Suprapubic skin (tissue), 4 donors: ENCODE measurements at places on chromosomes 1 and 21. TPM values are rescaled to one million over a fixed set of nuclear protein-coding genes. Genes with fewer than 3 reads are reported as not detected.

- peak overlapping the region; percentile 30 for H3K4me3 ChIP-seq
- peak; percentile 86 for DNase-seq
- H3K27ac ChIP-seq: peak overlapping the region; percentile 95
These were observed 13.3 kb downstream of the POLR3GL start for GRCh38 chr1:145977486-145978470.

GRCh38 chr1:47643306-47644211 lies 205.7 kb downstream of the FOXD2 start:
- no peaks in the 10 kb centered on the region for H3K27me3 ChIP-seq
- no peak for DNase-seq
- H3K4me1 ChIP-seq: peaks cover 10% of the 10 kb centered on the region
- H3K4me3 ChIP-seq: no peak overlapping the region

DNA sequence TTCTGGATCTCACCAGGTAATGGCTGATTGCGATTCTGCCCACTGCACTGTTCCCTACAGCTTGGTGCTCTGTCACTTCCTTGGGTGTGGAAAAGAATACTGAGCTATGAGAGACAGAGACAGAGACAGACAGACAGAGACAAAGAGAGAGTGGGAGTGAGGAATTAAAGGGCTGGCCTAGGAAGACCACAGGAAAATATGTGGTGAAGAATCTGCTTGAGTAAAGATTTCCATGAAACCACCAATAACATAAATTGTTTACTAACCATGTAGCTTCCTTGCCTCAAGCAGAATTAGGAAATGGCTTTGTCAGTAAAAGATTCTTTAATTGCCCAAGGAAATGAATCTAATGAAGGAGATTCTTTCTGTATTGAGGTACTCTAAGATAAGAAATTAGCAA lies 54.4 kb downstream of the MPZL1 start:
- peak overlapping the region; percentile 14 for H3K27ac ChIP-seq
- H3K4me3 ChIP-seq: no peak overlapping the region
- peaks cover 20% of the 10 kb centered on the region for H3K4me1 ChIP-seq
- no peak for DNase-seq

GRCh38 chr21:44456915-44457736 lies 1.8 kb downstream of the LRRC3 start:
- H3K4me3 ChIP-seq: no peak overlapping the region
- H3K27ac ChIP-seq: no peak overlapping the region

- no peaks in the 10 kb centered on the region for H3K36me3 ChIP-seq
- H3K4me1 ChIP-seq: peaks cover 28% of the 10 kb centered on the region
- DNase-seq: no peak
- peak overlapping the region; percentile 77 for H3K4me3 ChIP-seq
- H3K27ac ChIP-seq: peak overlapping the region; percentile 96
- H3K27me3 ChIP-seq: no peaks in the 10 kb centered on the region
These were observed 927 bp downstream of the UAP1 start for GRCh38 chr1:162562470-162562828.

DNA sequence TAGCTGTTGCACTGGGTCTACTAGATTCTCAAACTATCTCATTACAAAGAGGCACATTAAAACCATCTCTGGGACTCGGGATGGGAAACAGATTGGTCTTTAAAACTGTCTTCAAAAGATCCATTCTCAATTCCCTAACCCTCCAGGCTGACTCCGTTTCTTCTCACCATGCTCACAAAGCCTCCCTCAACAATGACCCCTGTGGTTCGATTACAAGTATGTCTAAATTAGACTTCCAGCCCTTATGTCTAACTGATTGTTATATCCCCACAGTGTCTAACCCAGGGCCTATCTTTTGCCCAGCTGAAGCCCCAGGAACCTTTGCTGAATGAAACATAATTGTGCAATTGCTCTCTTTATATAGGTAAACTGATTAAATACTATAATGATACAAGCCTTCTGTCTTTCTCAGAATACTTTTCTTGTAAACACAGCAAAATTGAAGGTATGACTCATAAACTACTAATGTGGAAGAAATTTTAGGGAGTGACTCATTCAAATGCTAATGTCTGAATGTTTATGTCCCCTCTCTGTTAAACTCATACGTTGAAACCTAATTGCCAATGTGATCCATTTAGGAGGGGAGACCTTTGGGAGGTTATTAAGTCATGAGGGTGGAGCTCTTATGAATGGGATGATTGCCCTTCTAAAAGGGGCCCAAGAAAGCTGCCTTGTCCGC lies 65.6 kb upstream of the DAB1 start:
- H3K27ac ChIP-seq: no peak overlapping the region
- no peak overlapping the region for H3K4me3 ChIP-seq
- H3K27me3 ChIP-seq: no peaks in the 10 kb centered on the region
- no peaks in the 10 kb centered on the region for H3K36me3 ChIP-seq

GRCh38 chr1:65065524-65066418 lies 82.2 kb upstream of the AK4 start:
- peak overlapping the region; percentile 100 for H3K27ac ChIP-seq
- H3K4me3 ChIP-seq: peak overlapping the region; percentile 79
- H3K27me3 ChIP-seq: no peaks in the 10 kb centered on the region
- no peaks in the 10 kb centered on the region for H3K36me3 ChIP-seq
- DNase-seq: no peak

DNA sequence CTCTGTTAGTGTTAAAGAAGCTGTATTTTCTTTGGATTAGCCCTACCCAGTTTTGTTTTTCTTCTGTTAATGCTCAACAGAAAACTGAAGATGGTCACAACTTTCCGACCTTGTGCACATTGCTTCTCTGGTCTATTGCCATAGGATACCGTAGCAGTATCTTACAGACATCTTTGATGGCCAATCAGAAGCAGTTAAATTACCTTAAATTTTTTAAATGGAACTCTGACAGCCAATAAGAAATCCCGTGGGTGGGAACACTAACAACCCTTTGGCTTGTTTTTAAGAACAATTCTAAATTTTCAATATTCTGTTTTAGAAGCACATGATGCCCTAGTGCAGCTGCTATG lies 17.2 kb downstream of the NFYC start:
- DNase-seq: no peak
- H3K4me1 ChIP-seq: peaks cover 71% of the 10 kb centered on the region
- peak overlapping the region; percentile 72 for H3K27ac ChIP-seq
- H3K36me3 ChIP-seq: no peaks in the 10 kb centered on the region
- no peaks in the 10 kb centered on the region for H3K27me3 ChIP-seq
- peak overlapping the region; percentile 48 for H3K4me3 ChIP-seq

- no peak overlapping the region for H3K4me3 ChIP-seq
- no peaks in the 10 kb centered on the region for H3K27me3 ChIP-seq
- DNase-seq: no peak
- H3K4me1 ChIP-seq: no peaks in the 10 kb centered on the region
These were observed 28.5 kb upstream of the CREG1 start for GRCh38 chr1:167582064-167582463.

GRCh38 chr1:212816567-212817278 lies 25.0 kb downstream of the TATDN3 start:
- H3K4me3 ChIP-seq: no peak overlapping the region
- H3K27me3 ChIP-seq: no peaks in the 10 kb centered on the region
- H3K27ac ChIP-seq: no peak overlapping the region
- H3K4me1 ChIP-seq: no peaks in the 10 kb centered on the region

DNA sequence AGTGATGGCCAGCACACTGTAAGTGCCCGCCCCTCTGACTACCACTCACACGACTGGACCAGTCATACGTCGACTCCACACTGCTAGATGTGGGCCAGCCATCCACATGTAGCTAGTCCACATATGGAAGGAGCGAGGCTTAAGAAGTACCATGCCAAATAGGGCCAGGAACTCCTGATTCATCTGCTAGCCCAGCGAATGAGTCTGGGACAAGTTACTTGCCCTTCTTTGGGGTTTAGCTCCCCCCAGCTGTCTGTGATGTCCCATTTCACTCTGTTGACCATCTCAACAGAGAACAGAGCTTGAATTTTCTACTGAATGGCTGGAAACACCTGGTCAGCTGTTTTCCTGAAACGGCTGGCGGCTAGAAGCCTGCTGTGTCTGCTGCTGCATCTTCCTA lies 5.8 kb downstream of the CSRP1 start:
- H3K36me3 ChIP-seq: peaks cover 5% of the 10 kb centered on the region
- no peak overlapping the region for H3K4me3 ChIP-seq
- no peaks in the 10 kb centered on the region for H3K27me3 ChIP-seq
- DNase-seq: no peak
- H3K4me1 ChIP-seq: peaks cover 88% of the 10 kb centered on the region

DNA sequence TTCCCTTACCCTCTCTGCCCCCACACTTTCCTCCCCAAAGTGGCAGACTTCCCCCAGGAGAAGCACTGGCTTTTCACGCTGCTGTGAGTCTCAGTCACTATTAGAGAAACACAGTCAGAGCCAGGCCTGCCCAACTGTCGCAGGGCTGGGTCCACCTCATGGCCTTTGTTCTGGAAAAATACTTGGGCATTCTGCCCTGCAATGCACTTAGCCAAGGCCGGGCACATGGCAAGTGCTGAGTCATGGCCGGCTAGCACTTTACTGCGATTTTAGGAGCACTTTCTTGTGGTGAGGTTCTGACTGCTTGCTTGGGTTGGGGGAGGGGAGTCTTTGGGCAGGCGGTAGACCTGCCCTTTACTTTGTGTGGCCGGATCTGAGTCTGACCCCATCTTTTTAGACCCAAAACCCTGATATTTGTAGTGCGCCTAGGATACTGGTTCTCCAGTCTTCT lies 7.7 kb downstream of the EPHX1 start:
- peak overlapping the region; percentile 85 for H3K27ac ChIP-seq
- DNase-seq: no peak
- no peaks in the 10 kb centered on the region for H3K36me3 ChIP-seq
- no peak overlapping the region for H3K4me3 ChIP-seq
- H3K4me1 ChIP-seq: peaks cover 57% of the 10 kb centered on the region
- H3K27me3 ChIP-seq: no peaks in the 10 kb centered on the region

GRCh38 chr1:89953929-89954328 lies 41.0 kb upstream of the ZNF326 start:
- DNase-seq: no peak
- H3K27me3 ChIP-seq: no peaks in the 10 kb centered on the region
- peaks cover 13% of the 10 kb centered on the region for H3K4me1 ChIP-seq
- no peak overlapping the region for H3K4me3 ChIP-seq
- H3K36me3 ChIP-seq: no peaks in the 10 kb centered on the region

DNA sequence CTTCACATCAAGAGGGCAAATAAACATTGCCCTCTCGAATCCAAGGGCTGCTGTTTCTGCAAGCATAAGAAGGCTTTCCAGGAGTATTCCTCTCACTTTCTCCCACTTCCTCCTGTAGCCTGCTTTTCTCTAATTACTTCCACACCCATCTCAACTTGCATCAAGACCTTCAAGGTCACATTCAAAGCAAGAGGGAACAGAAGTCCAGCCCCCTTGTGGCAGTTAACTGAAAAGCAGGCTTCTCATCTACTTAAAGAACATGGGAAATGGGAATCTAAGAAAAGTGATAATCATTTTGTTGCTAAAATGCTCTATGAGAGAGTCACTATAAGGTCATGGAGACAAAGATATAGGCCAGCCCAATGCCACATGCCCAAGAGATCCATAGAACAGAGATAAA lies 874.4 kb downstream of the KCNT2 start:
- H3K27me3 ChIP-seq: no peaks in the 10 kb centered on the region
- no peaks in the 10 kb centered on the region for H3K4me1 ChIP-seq
- DNase-seq: no peak
- H3K4me3 ChIP-seq: no peak overlapping the region
- no peak overlapping the region for H3K27ac ChIP-seq

- H3K36me3 ChIP-seq: no peaks in the 10 kb centered on the region
- H3K4me3 ChIP-seq: no peak overlapping the region
- H3K4me1 ChIP-seq: peaks cover 17% of the 10 kb centered on the region
- H3K27me3 ChIP-seq: no peaks in the 10 kb centered on the region
- H3K27ac ChIP-seq: no peak overlapping the region
These were observed 6.7 kb downstream of the C1orf105 start for GRCh38 chr1:172427191-172427590.

- no peaks in the 10 kb centered on the region for H3K27me3 ChIP-seq
- no peak for DNase-seq
- peaks cover 29% of the 10 kb centered on the region for H3K4me1 ChIP-seq
- H3K27ac ChIP-seq: no peak overlapping the region
These were observed 2.6 kb upstream of the TMEM240 start for GRCh38 chr1:1542766-1543705.

DNA sequence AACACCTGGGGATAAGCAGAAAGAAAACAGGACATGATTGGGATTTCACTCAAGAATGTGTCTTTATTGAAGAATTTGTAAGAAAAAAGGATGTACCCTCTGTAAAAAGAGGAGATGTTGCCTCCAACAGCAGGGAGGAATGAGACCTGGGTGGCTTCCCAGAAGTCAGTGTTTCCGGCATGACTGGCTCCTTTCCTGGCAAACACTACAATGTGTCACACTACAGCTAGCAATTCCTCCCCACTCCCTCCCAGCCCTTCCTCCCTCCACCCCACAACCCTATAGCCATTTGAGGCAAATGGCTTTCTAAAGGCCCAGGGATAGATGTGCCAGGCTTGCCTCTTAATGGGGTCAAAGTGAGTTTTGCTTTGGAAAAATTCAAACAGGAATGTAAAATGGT lies 11.5 kb upstream of the COL8A2 start:
- DNase-seq: no peak
- H3K27ac ChIP-seq: peak overlapping the region; percentile 81
- no peaks in the 10 kb centered on the region for H3K27me3 ChIP-seq
- H3K4me1 ChIP-seq: peaks cover 52% of the 10 kb centered on the region

- DNase-seq: peak; percentile 58
- no peak overlapping the region for H3K4me3 ChIP-seq
- H3K27ac ChIP-seq: peak overlapping the region; percentile 29
- H3K4me1 ChIP-seq: peaks cover 19% of the 10 kb centered on the region
These were observed 58.3 kb downstream of the ZNF648 start for GRCh38 chr1:182003025-182003725.

DNA sequence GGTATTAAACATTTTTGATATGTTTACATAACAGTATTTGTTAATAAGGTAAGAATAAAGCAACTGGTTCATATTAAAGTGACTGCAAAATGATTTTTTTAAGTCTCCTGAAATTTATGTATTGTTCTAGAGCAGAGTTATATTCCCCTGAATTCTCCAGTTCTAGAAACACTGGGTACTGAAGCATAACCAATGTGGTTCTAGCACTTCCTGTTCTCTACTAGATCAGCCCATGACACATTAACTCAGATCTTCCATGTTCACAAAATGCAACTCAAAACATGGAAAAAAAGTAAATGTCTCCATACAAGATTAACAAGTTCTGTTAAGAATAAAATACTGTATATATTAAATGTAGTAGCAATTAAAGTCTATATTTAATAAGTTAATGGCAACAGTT lies 3.9 kb downstream of the NEGR1 start:
- no peaks in the 10 kb centered on the region for H3K27me3 ChIP-seq
- H3K27ac ChIP-seq: no peak overlapping the region
- H3K4me1 ChIP-seq: peaks cover 7% of the 10 kb centered on the region
- no peak overlapping the region for H3K4me3 ChIP-seq
- no peak for DNase-seq

PPFIA4 gene
- total RNA-seq: 0.26 TPM

B3GALT5 gene
- total RNA-seq: 1.8 TPM

FAM229A gene
- 4.4 TPM for total RNA-seq

NBPF10 gene
- 3.6 TPM for total RNA-seq

OR2T2 gene
- not detected for total RNA-seq

TMEM54 gene
- total RNA-seq: 204 TPM

FCMR gene
- total RNA-seq: 0.39 TPM

ACTA1 gene
- total RNA-seq: 0.59 TPM

WNT4 gene
- total RNA-seq: 26.8 TPM

FMOD gene
- 26.7 TPM for total RNA-seq

OR2G6 gene
- 0.10 TPM for total RNA-seq

NPR1 gene
- total RNA-seq: 4.7 TPM

BMP8B gene
- total RNA-seq: 0.83 TPM
